Adrenal gland (tissue), 19 donors: ENCODE measurements at places on chromosomes 7 and 10. TPM values are rescaled to one million over a fixed set of nuclear protein-coding genes. Genes with fewer than 3 reads are reported as not detected.

- DNase-seq = no peak
Observed at GRCh38 chr7:45625067-45625466, 50.9 kb downstream of the ADCY1 start.

- DNase-seq = no peak
Observed at GRCh38 chr10:129792141-129792540, 171.9 kb downstream of the EBF3 start.

DNA sequence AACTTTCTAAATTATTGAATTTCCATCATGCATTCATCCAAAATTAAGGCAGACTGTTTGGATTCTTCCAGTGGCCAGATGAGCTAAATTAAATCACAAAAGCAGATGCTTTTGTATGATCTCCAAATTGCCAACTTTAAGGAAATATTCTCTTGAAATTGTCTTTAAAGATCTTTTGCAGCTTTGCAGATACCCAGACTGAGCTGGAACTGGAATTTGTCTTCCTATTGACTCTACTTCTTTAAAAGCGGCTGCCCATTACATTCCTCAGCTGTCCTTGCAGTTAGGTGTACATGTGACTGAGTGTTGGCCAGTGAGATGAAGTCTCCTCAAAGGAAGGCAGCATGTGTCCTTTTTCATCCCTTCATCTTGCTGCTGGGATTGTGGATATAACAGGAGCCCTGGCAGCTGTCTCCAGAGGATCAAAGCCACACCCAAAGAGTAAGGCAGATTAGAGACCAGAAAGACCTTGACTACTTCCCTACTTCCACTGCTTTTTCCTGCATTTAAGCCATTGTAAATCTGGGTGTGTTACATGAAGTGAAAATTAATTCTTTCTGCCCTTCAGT is 8.2 kb upstream of the CFAP69 start:
- DNase-seq = no peak

DNA sequence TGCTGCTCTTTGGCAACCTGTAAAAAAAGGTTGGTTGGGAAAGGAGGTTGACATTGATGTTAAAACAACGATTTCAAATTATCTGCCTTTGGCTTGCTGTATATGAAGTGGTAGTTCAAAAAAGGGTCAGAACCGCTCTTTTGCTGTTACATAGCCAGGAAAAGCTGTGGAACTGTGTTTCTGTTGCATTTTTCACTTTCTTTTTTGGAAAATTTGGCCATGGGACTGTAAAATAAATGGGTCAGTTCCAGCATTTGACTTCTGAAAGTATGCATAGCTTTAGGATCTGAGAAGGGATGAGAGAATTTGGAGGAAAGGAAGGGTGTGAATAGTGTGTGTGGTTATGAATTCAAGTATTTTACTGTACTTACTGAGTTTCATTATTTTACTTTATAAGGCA is 7.3 kb downstream of the AUTS2 start:
- DNase-seq = no peak

Gene GFRA1
- total RNA-seq = 6.7 TPM
